ENCODE measurements at places on chromosomes 5 and 9. TPM values are rescaled to one million over a fixed set of nuclear protein-coding genes. Genes with fewer than 3 reads are reported as not detected.

The ODF2 gene
- 28.1 TPM for total RNA-seq

The KIF12 gene
- total RNA-seq = 29.7 TPM

The MSX2 gene
- not detected for total RNA-seq

The FOXD4L3 gene
- total RNA-seq = 1.6 TPM

The EXOSC2 gene
- total RNA-seq = 21.7 TPM

The GPR150 gene
- not detected for total RNA-seq

The TRAF1 gene
- total RNA-seq = 8.9 TPM

The ISCA1 gene
- total RNA-seq = 31.5 TPM

The SPEF2 gene
- total RNA-seq = 2.8 TPM

The PNPLA7 gene
- 11.4 TPM for total RNA-seq

The FCN2 gene
- not detected for total RNA-seq

The NTNG2 gene
- 9.1 TPM for total RNA-seq

The SLC6A18 gene
- 0.95 TPM for total RNA-seq

The MED22 gene
- total RNA-seq = 33.0 TPM

The CDO1 gene
- 10.7 TPM for total RNA-seq

The SPOCK1 gene
- total RNA-seq = 4.2 TPM

The CHSY3 gene
- 0.35 TPM for total RNA-seq

DNA sequence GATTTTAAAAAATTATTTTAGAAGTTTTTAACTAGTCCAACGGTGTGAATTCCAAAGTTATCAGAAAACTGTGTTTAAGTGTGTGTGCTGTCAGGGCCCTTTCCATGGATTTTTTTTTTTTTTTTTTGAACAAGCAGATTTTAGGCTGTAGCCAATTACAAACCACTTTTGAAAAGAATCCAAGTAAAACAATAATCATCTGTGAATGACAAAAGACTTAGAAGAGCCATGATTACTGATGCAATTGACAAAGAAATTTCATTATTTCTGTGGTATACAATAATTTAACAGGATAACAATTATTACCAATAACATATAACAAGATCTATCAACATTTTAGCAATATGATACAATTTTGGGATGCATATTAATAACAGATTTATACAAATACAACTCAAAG is 16.2 kb upstream of the PAIP1 start:
- H3K36me3 ChIP-seq = peaks cover 3% of the 10 kb centered on the region
- H3K27ac ChIP-seq = no peak overlapping the region
- no peaks in the 10 kb centered on the region for H3K4me1 ChIP-seq
- H3K27me3 ChIP-seq = no peaks in the 10 kb centered on the region

DNA sequence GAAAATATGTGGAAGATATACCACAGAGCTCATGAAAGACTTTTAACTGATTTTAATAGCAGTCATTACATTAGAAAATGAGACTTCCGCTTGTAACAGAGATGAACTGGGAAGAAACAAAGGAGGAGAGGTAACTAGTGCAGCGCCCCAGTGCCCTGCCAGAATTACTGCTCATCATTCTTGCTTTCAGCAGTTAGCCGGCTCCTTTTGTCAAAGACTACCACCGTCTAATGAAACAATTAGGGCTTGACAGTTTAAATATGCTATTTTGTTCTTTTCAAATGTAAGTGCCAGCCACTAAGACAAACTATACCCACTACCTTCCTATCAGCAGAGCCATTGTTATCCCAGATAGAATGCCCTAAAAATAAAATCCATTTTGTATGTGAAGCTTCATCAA is 328.4 kb downstream of the EFNA5 start:
- no peak overlapping the region for H3K27ac ChIP-seq
- no peak overlapping the region for H3K4me3 ChIP-seq
- no peaks in the 10 kb centered on the region for H3K27me3 ChIP-seq
- H3K4me1 ChIP-seq = no peaks in the 10 kb centered on the region
- no peaks in the 10 kb centered on the region for H3K36me3 ChIP-seq
- no peak for DNase-seq

DNA sequence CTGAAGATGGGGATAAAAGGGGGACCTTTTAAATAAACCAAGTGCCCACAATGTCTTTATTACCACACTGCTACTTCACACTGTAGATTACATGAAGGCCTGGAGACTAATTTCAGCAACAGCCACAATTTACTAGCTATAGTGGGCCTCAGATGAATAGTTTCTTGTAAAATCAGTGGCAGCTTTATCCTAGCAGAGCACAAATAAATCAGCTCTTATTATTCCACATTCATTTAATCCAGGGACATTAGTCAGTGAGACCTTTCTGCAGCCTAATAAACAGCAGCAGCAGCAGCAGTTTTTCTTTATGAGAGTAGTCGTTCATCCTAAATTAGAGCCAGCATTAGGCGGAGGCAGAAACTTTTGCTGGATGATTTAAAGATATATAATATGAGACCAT is 542.3 kb downstream of the PSAT1 start:
- no peak overlapping the region for H3K4me3 ChIP-seq
- DNase-seq = no peak
- H3K27ac ChIP-seq = no peak overlapping the region
- H3K4me1 ChIP-seq = no peaks in the 10 kb centered on the region
- no peaks in the 10 kb centered on the region for H3K27me3 ChIP-seq
- no peaks in the 10 kb centered on the region for H3K36me3 ChIP-seq

DNA sequence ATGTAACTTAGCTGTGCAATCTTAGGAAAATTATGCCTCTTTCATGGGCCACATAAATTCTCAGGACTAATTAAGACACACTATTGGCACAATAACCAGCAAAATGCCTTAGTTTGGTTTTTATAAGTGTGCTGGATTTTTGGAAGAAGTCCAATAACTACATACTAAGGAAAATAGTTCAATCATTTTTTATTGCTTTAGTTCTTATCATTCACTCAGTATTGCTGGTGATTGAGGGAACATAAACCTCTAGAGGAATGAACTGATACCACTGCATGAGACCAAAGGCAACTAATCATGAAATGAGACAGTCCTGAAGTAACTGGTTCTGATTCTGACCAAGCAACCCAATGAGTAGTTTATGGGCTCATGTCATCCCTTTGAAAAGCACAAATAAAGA is 571.5 kb downstream of the PDE4D start:
- H3K27me3 ChIP-seq = no peaks in the 10 kb centered on the region
- DNase-seq = no peak
- H3K27ac ChIP-seq = no peak overlapping the region
- H3K4me3 ChIP-seq = no peak overlapping the region

- no peaks in the 10 kb centered on the region for H3K27me3 ChIP-seq
- H3K36me3 ChIP-seq = no peaks in the 10 kb centered on the region
- no peak overlapping the region for H3K27ac ChIP-seq
- DNase-seq = no peak
- H3K4me3 ChIP-seq = no peak overlapping the region
These were observed 187.0 kb upstream of the TRPM3 start for GRCh38 chr9:71308454-71308853.

GRCh38 chr5:172561151-172561550 is 79.9 kb upstream of the NEURL1B start:
- no peak for DNase-seq
- no peak overlapping the region for H3K27ac ChIP-seq
- no peaks in the 10 kb centered on the region for H3K4me1 ChIP-seq
- no peaks in the 10 kb centered on the region for H3K36me3 ChIP-seq

DNA sequence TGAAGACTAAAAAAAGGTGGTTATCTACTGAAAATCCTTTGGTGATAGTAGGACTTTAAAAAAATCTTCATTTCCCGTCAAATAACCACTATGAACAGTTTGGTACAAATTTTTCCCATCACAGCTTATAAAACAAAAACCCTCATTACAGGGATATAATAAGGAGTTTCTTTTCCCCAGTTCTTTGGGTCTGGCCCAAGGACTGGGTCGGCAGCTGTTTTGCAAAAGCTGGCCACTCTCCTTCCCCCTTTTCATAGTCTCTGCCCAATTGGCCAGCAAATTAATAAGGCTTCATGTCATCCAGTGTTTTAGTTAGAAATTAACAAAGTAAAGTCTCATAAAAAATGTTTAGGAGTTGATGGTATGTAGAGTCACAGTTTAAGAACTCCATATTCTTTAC is 47.0 kb upstream of the PDE8B start:
- H3K27ac ChIP-seq = no peak overlapping the region
- H3K36me3 ChIP-seq = no peaks in the 10 kb centered on the region
- DNase-seq = no peak
- H3K4me3 ChIP-seq = no peak overlapping the region

- H3K4me1 ChIP-seq = no peaks in the 10 kb centered on the region
- no peak overlapping the region for H3K27ac ChIP-seq
- H3K4me3 ChIP-seq = no peak overlapping the region
- DNase-seq = no peak
These were observed 371.5 kb downstream of the NR2F1-AS1 start for GRCh38 chr5:93209476-93209875.

GRCh38 chr9:28032268-28032590 is 458.9 kb upstream of the C9orf72 start:
- no peaks in the 10 kb centered on the region for H3K27me3 ChIP-seq
- H3K36me3 ChIP-seq = no peaks in the 10 kb centered on the region
- no peak overlapping the region for H3K4me3 ChIP-seq
- H3K27ac ChIP-seq = no peak overlapping the region
- no peaks in the 10 kb centered on the region for H3K4me1 ChIP-seq

- peak overlapping the region; percentile 80 for H3K27ac ChIP-seq
- no peaks in the 10 kb centered on the region for H3K36me3 ChIP-seq
- peaks cover 15% of the 10 kb centered on the region for H3K4me1 ChIP-seq
These were observed 12.1 kb downstream of the C9orf50 start for GRCh38 chr9:129608561-129609481.

- peak; percentile 53 for DNase-seq
- H3K27ac ChIP-seq = no peak overlapping the region
- peaks cover 4% of the 10 kb centered on the region for H3K4me1 ChIP-seq
These were observed 117.6 kb upstream of the HMHB1 start for GRCh38 chr5:143694357-143694756.

DNA sequence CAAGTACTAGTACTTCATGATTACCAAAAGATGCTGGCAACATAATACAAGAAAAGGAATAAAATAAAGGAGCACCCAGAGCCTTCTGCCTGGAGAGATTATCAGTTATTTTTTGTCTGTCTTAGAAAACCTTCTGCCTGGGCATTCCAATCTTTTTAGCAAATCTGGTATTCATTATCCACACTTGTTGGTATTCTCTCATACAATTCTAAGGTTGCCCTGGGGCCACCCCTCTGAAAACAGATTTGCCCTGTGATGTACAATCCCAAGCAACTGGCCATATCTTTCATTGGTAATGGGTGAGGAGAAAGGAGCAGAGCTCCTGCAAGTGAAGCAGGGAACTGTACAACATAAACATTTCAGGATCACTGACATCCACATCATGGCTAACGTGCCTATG is 47.8 kb downstream of the WDR41 start:
- DNase-seq = no peak
- H3K36me3 ChIP-seq = peaks cover 20% of the 10 kb centered on the region
- H3K27me3 ChIP-seq = no peaks in the 10 kb centered on the region
- H3K4me3 ChIP-seq = no peak overlapping the region

GRCh38 chr5:154081246-154081645 is 42.5 kb downstream of the MFAP3 start:
- H3K27me3 ChIP-seq = no peaks in the 10 kb centered on the region
- no peaks in the 10 kb centered on the region for H3K4me1 ChIP-seq
- no peaks in the 10 kb centered on the region for H3K36me3 ChIP-seq
- no peak overlapping the region for H3K4me3 ChIP-seq
- no peak for DNase-seq

- no peaks in the 10 kb centered on the region for H3K36me3 ChIP-seq
- peak overlapping the region; percentile 91 for H3K27ac ChIP-seq
- DNase-seq = peak; percentile 52
- no peak overlapping the region for H3K4me3 ChIP-seq
- H3K27me3 ChIP-seq = no peaks in the 10 kb centered on the region
These were observed 14.2 kb upstream of the RALGDS start for GRCh38 chr9:133135146-133135745.

DNA sequence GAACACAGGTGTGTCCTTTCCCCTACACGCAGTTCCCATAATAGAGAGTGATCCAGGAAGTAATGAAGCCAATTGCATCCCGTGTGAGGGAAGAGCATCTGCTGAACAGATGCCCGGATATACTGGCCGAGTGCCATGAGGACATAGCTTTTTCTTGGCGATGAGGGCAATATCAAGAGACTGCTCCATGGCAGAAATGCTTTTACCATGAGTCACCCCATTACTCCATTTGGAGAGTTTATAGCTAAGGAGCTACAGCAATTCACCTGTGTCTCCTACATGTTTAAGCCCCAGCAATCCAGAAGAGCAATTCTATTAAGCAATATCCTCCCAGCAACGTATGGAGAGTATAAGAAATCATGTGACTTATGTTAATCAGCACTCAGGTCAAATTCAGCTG is 222.0 kb upstream of the KLF4 start:
- peak overlapping the region; percentile 56 for H3K27ac ChIP-seq
- no peaks in the 10 kb centered on the region for H3K36me3 ChIP-seq
- H3K4me1 ChIP-seq = peaks cover 9% of the 10 kb centered on the region
- no peak overlapping the region for H3K4me3 ChIP-seq
- DNase-seq = no peak

GRCh38 chr5:85140471-85140870 is 755.8 kb upstream of the EDIL3 start:
- H3K4me3 ChIP-seq = no peak overlapping the region
- no peak for DNase-seq
- no peak overlapping the region for H3K27ac ChIP-seq
- no peaks in the 10 kb centered on the region for H3K4me1 ChIP-seq
- no peaks in the 10 kb centered on the region for H3K27me3 ChIP-seq

GRCh38 chr9:127137640-127138360 is 15.4 kb upstream of the ANGPTL2 start:
- no peaks in the 10 kb centered on the region for H3K27me3 ChIP-seq
- H3K4me1 ChIP-seq = no peaks in the 10 kb centered on the region
- H3K27ac ChIP-seq = no peak overlapping the region
- no peaks in the 10 kb centered on the region for H3K36me3 ChIP-seq
- no peak overlapping the region for H3K4me3 ChIP-seq
- peak; percentile 25 for DNase-seq

- H3K27me3 ChIP-seq = no peaks in the 10 kb centered on the region
- H3K27ac ChIP-seq = no peak overlapping the region
- no peaks in the 10 kb centered on the region for H3K4me1 ChIP-seq
These were observed 476.6 kb upstream of the TNC start for GRCh38 chr9:115594557-115594956.

- no peak overlapping the region for H3K27ac ChIP-seq
- DNase-seq = no peak
- H3K4me1 ChIP-seq = no peaks in the 10 kb centered on the region
- H3K27me3 ChIP-seq = no peaks in the 10 kb centered on the region
- H3K36me3 ChIP-seq = no peaks in the 10 kb centered on the region
These were observed 167.2 kb downstream of the RASEF start for GRCh38 chr9:82895822-82896110.

GRCh38 chr9:114004221-114004716 is 73.8 kb downstream of the AMBP start:
- no peaks in the 10 kb centered on the region for H3K27me3 ChIP-seq
- peak overlapping the region; percentile 10 for H3K27ac ChIP-seq
- no peaks in the 10 kb centered on the region for H3K4me1 ChIP-seq
- DNase-seq = peak; percentile 45

DNA sequence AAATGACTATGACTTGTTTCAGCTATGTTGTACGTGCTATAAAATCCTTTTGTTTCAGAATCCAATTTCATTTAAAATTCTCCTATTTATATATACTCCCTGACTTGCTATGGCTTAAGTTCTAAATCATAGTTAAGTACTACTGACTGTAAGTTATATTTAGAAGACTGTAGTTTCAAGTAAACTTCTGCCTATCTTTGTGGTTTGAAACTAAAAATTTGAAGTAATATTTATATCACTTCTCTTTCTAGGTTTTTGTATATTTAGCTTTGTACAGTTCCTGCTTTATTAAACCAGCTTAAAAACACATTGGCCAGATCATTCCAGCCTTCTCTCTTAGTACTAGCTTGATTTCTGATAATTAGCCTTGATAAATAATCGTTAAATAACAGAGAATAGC is 196.3 kb downstream of the MLLT3 start:
- H3K4me1 ChIP-seq = no peaks in the 10 kb centered on the region
- no peak overlapping the region for H3K27ac ChIP-seq
- no peak overlapping the region for H3K4me3 ChIP-seq
- DNase-seq = no peak
